ENCODE measurements at places on chromosomes 6 and 20.

GRCh38 chr6:23377830-23378229 is 748.2 kb upstream of the NRSN1 start:
- DNase-seq = no peak

DNA sequence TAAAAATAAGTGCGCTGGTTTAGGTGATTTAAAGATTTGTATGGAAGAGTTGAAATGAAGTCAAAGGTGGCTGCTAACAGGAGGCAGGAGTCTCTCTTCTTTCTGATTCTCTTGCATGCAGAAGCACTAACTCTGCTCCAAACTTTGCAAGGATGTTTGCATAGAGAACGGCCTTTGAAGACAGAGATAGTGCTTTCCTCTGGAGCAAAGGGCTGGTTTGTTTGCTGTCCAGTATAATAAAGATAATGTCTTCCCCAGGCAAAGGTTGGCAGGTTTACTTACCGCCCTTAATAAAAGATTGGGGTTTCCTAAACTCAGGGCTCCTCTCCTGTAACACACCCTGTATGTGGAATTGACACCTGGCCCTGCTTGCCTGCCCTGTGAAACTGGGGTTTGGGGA is 210.6 kb upstream of the RREB1 start:
- DNase-seq = no peak

DNA sequence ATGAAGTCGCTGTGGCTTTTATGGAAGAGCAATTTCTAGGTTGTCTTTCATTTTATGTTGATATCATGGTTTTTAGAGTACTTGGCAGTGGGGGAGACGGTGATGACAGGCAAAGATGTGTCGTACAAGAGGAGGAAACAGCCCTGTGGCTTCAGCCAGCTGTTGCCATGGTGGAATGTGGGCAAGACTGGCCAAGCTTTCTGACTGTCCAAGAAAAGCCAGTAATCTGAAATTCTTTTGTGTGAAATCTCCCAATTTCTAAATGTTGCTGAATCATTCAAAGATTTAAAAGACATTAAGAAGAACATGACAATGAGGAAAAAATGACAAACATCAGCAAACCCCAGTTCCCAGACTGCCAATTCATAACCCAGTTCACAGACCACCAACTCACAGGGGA is 23.1 kb downstream of the PFDN4 start:
- no peak for DNase-seq

DNA sequence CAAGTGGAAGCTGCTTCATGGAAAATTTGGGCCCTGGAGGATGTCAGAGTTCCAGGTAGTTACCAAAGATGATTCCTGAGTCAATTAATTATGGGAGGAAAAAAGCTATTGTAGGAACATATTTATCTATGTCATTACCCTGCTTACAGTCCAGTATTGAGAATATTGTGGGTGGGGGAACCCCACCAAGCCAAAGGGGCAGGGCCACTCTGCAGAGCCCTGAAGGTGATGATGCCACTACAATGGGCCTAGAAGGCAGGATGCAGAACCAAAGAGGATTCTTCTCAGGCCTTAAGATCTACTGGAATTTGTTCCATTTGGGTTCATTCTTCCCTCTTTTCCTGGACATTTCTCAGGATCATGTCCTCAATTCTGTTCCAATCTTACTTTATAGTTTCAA is 375.2 kb upstream of the MARCKS start:
- no peak for DNase-seq

DNA sequence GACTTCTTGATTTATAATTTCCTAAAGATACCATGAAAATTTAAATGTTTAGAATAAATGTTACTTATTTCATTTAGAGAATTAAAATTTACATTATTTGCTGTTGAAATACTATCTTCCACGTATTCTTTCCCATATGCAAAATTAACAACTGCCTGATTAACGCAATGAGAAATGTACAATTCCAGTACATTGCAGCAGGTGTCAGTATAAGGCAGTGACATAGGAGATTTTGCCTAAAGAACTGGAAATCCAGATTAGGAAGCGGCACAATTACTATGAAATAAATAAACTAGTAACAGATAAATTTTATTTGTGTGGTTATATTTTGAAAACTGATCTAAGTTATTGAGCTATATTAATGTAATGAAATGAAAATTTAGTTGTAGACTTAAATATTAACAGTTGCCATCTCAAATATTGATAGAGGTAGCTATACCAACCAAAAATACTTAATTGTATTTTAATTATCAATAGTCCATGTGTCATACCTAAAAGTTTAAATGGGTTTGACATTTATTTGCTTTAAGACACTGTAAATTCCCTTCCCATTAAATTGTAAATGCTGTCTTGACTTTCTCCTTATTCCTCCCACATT is 300.2 kb downstream of the UTRN start:
- no peak for DNase-seq

GRCh38 chr6:158718461-158719046 is 68.7 kb downstream of the SYTL3 start:
- DNase-seq = no peak

GRCh38 chr6:165805636-165806035 is 142.6 kb upstream of the PDE10A start:
- DNase-seq = no peak

- DNase-seq = no peak
These were observed 12.1 kb upstream of the IP6K3 start for GRCh38 chr6:33758815-33759216.

- DNase-seq = no peak
These were observed 56.8 kb upstream of the EEF1A1 start for GRCh38 chr6:73577676-73578075.

DNA sequence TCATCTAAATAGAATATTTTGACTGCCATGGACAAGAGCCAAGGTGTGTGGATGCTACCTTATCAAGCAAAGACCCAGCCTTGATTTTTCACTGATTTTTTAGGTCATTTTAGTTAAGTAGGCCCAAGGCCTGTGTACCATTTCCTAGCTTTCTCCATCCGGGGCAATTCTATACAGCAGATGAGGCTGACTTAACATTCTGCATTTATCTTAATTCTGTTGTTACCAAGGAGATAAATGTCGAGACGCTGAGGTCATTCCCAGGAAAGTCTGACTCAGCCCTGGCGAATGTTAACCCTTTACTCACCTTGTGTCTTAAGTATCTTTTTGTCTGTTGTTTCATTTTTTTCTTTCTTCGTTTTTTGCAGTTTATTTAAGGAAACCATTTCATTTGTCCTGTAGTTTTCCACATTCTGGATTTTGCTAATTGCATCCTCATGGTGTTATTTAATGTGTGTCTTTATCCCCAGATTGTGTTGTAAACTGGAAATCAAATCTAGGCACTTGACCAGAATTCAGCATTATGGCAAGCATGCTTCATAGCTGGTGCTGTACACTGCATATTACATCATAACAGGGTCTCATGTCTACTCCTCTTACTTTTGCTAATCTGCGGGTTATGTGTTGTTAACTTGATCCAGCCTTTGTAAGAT is 277.0 kb downstream of the CDKAL1 start:
- DNase-seq = no peak

DNA sequence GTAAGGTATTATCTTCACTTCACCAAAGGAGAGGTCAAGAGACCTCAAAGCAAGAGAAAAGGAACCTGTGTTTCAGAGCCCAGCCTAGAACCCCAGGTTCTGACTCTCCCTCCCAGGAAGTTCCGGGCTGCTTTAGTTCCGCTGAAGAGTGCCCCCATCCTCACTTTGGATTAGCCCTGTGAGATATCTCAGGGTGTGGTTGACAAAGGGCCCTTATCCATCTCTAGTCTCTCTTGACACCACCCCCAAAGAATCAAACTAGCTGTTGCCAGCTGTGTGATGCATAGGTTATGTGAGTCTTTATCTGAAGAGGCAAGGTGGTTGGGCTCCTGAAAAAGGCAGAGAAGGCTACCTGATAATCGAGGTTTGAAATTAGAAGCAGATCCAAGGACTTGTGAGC is 20.6 kb downstream of the BRPF3 start:
- DNase-seq = no peak

GRCh38 chr6:41489120-41489851 is 56.9 kb upstream of the FOXP4 start:
- no peak for DNase-seq

DNA sequence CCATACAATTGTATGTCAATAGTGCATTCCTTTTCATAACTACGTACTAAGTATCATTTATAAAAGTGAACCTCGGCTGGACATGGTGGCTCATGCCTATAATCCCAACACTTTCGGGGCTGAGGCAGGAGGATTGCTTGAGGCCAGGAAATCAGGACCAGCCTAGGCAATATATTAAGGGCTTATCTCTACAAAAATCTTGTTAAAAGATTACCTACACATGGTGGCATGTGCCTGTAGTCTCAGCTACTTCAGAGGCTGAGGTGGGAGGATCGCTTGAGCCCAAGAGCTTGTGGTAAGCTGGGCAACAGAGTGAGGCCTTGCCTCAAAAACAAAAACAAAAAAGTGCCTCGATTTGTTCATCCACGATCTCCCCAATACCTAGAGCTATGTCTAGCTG is 449.7 kb upstream of the SULF2 start:
- no peak for DNase-seq

DNA sequence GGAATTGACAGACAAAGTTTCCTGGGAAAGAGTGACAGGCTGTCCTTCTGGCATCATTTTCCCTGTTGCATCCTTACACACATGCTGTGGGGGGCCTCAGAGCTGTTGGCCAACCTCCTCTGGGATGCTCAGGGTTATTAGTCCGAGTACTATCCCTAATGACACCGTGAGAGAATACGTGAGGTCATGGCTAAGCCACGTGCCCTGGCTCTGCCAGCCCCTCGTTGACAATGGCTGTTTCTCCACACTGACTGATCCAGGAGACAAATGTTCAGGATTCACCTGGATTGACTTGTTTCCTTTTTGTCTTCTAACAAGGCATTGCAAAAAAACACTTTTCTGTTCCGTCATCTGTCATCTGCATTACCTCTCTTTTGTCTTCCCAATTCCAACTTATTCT is 604.6 kb downstream of the TFAP2A start:
- DNase-seq = no peak

DNA sequence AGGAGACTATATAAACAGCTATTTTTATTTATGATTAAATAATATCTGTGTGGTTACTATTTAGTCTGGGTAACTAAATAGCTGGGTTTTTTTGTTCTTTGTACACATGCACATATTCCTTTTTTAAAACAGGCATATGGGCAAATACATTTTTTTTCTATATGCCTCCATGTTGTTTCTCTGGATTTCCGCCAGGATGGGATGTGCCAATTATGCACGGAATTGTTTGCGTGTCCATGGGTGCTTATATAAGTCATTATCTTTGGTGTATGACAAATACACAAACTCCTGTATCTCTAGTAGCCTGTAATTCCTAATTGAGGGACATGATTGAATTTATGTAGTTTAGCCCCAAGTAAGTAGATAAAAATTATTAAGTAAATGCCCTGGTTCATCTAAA is 226.9 kb downstream of the BCKDHB start:
- DNase-seq = no peak

- no peak for DNase-seq
These were observed 41.4 kb downstream of the TPD52L1 start for GRCh38 chr6:125194941-125195340.

DNA sequence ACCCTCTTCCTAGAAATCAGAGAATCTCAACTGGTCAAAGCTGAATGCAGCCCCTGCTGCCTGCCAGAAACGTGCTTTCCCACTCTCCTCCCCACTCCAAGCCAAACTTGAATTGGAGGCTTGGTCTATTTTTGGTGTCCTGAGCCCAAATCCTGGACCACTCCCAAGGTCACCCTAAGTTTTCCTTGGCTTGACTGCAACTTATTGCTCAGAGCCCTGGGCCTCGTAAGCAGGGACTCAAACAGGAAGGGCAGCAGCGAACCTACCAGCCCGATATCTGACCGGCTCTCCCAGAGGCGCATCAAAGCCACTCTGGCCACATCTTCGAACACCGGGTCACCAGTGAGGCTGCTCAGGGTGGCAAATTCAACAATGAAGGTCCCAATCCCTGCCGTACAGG is 12.7 kb downstream of the EDEM2 start:
- no peak for DNase-seq

DNA sequence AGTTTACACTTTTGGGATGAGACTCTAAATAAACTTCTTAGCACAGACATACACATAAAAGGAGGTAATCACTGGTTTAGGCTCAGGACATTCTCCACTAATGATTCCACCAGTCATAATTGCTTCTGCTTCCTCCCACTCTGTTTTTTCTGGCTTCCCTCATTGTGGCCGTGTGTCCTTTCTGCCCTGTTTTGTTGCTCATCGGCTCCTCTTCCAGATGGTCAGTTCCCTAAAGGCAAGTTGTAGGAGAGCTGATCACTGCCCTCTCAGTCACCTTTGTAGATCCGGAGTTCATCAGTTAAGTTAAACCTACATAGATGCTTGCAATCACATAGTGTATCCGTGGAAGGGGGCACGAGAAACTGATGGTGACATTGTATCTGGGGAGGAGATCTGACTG is 200.5 kb upstream of the ARG1 start:
- no peak for DNase-seq

DNA sequence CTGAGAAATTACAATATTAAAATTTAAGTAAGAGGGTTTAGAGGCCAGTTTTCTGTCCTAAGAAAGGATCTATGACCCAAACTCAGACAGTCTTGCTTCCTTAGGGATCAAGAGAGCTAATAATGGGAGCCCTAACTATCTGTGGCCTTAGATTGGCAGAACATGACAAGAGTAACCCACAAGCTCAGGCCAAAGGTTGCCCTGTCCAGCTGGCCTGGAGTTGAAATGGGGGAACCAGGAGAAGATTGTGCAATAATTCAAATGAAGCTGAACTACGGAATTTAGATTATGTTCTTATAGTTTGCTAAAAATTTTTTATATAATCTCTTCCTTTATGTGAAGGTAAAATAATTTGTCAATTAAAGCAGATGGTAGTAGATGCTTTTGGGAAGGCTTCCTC is 26.4 kb downstream of the LAMA4 start:
- DNase-seq = no peak

- no peak for DNase-seq
These were observed 13.4 kb upstream of the SERPINB1 start for GRCh38 chr6:2855061-2855519.

DNA sequence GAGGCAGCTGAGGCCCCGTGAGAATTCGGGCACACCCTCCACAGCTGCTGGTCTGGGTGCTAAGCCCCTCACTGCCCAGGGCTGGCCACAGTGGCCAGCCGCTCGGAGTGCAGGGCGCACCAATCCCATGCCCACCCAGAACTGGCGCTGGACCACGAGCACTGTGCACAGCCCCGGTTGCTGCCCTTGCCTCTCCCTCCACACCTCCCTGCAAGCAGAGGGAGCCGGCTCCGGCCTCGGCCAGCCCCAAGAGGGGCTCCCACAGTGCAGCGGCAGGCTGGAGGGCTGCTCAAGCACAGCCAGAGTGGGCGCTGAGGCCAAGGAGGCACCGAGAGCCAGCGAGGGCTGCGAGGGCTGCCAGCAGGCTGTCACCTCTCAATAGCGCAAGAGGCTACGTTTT is 35.0 kb downstream of the CGA start:
- no peak for DNase-seq

DNA sequence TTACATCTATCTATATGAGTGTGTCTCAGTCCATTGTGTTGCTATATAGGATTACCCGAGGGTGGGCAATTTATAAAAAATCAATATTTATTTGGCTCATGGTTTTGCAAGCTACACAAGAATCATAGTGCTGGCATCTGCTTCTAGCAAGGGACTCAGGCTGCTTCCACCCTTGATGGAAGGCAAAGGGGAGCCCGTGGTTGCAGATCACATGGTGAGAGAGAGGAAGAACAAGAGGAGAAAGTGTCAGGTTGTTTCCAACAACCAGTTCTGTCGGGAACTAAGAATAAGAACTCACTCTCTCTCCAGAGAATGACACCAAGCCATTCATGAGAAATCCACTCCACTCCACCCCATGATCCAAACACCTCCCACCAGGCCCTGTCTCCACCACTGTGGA is 48.2 kb upstream of the TENT5A start:
- DNase-seq = no peak

GRCh38 chr20:53677447-53678314 is 84.0 kb upstream of the ZNF217 start:
- no peak for DNase-seq

- no peak for DNase-seq
These were observed 96.0 kb downstream of the HFE start for GRCh38 chr6:26183237-26183580.
